ENCODE measurements at places on chromosomes 12 and 14.
A peak's percentile ranks its signal among the peaks of the same experiment; 100 is the strongest.

GRCh38 chr12:77591959-77592743 is 238.5 kb upstream of the NAV3 start:
- no peak for DNase-seq

GRCh38 chr14:81710232-81710845 is 176.7 kb upstream of the SEL1L start:
- peak; percentile 60 for DNase-seq

- DNase-seq: no peak
Observed at GRCh38 chr12:11667171-11667570, 17.7 kb downstream of the ETV6 start.

DNA sequence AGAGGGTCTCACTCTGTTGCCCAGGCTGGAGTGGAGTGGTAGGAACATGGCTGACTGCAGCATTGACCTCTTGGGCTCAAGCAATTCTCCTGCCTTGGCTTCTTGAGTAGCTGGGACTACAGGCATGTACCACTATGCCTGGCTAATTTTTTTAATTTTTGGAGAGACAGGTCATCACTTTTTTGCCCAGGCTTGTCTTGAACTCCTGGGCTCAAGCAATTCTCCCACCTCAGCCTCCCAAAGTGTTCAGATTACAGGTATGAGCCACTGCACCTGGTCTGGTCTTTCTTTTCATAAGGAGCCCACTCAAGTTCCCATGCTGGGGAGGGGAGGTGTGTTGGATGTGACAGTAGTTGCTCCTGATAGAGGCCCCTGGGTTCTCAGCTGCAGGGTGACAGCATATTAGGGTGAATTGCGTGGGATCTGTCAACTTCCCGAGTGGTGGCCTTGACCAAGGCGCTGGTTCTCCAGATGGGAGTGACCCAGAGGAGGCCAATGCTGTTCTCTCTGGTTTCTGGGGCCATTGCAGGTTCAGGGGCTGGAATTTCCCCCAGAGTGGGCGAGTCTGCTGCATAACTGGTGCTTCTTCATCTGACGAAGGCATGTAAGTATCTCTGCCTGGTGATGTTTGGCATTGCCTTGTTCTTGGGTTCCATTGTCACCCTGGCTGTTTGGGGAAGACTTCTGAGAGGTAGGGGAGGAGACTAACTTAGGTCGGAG is 52.4 kb upstream of the ESRRB start:
- no peak for DNase-seq

- no peak for DNase-seq
Observed at GRCh38 chr14:75871181-75871880, 110.5 kb downstream of the TGFB3 start.

DNA sequence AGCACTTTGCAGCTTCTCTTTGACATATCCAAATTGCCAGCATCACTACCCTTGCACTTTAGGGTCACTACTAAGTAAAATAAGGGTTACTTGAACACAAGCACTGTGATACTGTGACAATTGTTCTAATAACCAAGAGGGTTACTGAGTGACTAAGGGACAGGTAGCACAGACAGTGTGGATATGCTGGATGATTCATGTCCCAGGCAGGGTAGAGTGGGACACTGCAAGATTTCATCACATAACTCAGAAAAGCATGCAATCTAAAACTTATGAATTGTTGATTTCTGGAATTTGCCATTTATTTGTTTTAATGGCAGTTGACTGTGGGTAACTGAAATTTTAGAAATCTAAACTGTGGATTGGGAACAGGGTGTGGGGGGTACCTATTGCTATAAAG is 218.8 kb downstream of the KITLG start:
- DNase-seq: no peak

- DNase-seq: peak; percentile 52
Observed at GRCh38 chr12:31518680-31519227, 72.2 kb downstream of the DENND5B start.

DNA sequence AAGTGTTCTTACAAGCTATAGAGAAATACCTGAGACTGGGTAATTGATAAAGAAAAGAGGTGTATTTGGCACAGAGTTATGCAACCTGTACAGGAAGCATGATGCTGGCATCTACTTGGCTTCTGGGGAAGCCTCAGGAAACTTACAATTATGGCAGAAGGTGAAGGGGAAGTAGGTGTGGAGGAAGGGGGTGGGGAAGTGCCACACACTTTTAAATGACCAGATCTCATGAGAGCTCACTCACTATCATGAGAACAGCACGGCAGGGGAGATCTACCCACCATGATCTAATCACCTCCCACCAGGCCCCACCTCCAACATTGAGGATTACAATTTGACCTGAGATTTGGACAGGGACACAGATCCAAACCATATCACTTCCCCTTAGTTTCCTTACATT is 32.8 kb downstream of the TSHR start:
- DNase-seq: no peak

GRCh38 chr12:15788233-15789219 is 662 bp downstream of the EPS8 start:
- peak; percentile 51 for DNase-seq

DNA sequence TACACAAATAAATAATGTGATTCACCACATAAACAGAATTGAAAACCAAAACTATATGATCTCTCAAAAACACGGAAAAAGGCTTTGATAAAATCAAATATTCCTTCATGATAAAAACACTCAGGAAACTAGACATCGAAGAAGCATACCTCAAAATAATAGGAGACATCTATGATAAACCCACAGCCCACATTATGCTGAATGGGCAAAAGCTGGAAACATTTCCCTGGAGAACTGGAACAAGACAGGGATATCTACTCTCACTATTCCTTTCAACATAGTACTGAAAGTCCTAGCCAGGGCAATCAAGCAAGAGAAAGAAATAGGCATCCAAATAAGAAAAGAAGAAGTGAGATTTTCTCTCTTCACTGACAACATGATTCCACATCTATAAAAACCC is 371.5 kb upstream of the ATXN7L3B start:
- DNase-seq: no peak

DNA sequence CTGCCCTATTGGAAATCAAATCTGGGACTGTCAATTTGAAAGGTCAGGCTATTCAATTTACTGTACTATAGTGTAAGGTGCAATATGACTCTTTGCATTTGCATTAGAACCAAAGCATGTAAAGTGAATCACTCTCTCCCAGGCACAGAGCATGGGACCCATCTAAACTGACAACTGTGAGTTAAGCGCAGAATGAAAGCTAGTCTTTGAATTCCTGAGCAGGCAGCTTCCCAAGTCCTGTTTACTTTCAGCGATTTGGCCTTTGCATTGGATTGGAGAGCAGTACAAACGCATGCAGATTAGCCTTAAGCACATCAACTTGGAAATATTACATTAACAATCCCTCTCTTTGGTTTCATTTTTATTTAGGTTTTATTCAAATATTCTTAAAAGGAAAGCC is 74.6 kb downstream of the RERG start:
- no peak for DNase-seq

GRCh38 chr12:84842406-84843013 is 70.1 kb downstream of the SLC6A15 start:
- peak; percentile 37 for DNase-seq

DNA sequence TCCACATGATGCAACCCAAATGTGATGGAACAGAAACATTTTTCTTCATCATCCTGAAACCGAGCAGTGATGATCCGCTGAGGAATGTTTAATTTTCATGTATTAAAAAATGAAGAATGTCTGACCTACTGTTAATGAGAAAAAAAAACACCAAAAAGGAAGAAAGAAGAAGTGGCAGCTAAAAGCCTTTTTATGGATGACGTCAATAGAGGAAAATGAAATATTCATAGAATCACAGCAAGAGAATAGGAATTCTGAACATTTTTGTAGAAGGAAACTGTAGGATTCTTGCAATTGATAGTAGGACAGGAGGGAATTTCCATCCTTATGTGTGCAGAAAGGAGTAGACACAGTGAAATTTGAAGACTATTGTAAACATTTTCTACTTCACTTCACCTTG is 112.9 kb downstream of the PRKCH start:
- no peak for DNase-seq

- no peak for DNase-seq
Observed at GRCh38 chr12:47992776-47993175, 11.5 kb downstream of the COL2A1 start.

DNA sequence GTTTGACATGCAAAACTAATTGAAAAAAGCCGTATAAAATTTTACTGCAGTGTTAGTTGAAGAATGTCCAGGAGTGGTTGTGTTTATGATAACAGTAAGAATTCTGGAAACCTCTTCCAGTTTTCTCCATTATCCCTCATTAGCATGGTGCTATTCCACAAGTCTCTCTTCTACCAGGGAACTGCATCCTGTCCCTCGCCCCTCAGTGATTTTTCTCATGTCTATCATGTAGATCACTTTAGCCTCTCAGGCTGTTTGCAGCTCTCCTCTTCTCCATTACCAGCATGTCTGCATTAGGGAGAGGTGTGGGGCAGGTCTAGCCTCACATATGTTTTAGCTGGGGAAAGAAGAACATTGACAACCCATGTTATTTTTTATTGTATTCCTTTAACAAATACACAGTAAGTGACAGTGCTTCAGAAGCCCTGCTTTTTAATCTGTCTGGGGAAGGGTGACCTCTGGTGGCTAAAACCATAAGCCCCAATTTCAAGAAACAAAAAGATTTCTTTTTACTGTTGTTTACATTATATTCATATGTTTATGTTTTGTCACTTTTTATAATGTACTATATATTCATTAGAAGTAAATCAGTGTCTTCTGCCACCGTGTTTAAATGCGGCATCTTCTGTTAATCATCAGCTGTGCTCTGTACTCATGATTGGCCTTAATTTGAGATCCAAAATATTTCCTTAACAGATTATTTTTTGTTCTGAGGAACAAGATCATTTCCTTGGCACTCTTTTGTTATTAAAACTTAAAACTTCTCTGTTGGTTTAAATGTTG is 70.7 kb downstream of the RASSF8 start:
- peak; percentile 37 for DNase-seq

All from renal pelvis (tissue), 12 donors.